ENCODE measurements at places on chromosomes 2 and 18. TPM values are rescaled to one million over a fixed set of nuclear protein-coding genes. Genes with fewer than 3 reads are reported as not detected.

DNA sequence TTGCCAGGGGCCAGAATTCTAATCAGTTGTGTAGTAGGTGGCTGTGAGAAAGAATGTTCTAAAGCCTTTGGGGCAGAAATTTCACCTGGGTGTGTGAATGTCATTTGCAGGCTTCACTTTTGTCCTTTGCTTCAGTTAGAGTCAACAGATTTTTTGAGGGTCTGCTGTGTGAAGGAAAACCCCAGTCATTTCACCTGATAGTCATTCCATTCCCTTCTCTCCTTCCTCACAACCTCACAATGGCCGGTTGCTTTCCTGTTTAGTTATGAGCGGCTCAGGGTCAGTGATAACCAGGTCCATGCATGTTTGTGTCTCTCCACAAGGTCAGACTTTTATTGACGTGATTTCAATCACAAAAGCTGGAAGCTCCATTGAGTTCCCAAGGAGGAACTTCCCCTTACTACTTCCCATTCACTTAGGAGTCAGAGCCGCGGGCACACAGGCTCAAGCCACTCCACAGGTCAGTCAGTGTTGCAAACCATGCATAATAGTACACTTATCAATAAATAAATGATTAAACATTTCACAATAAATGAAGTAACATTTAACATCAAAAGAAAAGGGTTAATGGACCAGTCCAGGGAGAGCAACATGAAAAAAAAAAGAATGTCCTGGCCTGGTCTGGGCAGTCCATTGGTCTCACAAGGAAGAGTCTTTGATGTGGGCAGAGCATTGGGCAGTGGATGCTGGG lies 74.3 kb downstream of the NPAS2 start:
- no peak for DNase-seq

GRCh38 chr2:232929303-232930058 lies 59.4 kb downstream of the SNORC start:
- DNase-seq: no peak

GRCh38 chr2:32572737-32573136 lies 55.1 kb upstream of the TTC27 start:
- no peak for DNase-seq

- no peak for DNase-seq
Measured at GRCh38 chr2:203915256-203915655, 21.3 kb upstream of the ICOS start.

- DNase-seq: no peak
Measured at GRCh38 chr2:120617055-120617454, 118.6 kb upstream of the GLI2 start.

The TXNDC2 gene
- total RNA-seq: 0.30 TPM

The CD8B gene
- total RNA-seq: 1.7 TPM

The IL1RL2 gene
- total RNA-seq: not detected

- DNase-seq: no peak
Measured at GRCh38 chr2:175837046-175837445, 165.0 kb downstream of the LNPK start.

DNA sequence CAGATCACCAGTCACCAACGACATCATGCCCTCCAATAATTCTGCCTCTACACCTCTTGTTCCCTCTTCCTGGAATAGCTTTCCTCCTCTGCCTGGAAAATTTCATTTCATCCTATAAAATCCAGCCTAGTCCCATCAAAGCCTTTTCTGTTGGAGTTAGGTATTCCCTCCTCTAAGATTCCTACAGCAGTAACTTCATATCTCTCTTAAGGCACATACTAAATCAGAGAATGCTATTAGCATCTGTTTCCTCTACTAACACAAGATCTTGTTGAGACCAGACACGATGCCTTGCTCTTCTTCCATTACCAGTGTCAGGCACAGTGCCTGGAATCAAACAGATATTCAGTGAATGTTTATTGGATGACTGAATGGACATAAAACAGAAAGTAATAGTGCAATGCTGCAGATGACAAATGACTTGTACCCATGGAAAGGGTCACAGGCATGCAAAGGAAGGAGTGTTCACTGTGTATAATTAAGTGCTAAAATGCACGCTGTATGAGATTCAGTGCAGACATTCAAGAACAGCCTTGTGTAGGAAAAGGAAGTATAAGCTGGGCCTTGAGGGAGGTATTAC lies 342.0 kb upstream of the ACVR2A start:
- no peak for DNase-seq

DNA sequence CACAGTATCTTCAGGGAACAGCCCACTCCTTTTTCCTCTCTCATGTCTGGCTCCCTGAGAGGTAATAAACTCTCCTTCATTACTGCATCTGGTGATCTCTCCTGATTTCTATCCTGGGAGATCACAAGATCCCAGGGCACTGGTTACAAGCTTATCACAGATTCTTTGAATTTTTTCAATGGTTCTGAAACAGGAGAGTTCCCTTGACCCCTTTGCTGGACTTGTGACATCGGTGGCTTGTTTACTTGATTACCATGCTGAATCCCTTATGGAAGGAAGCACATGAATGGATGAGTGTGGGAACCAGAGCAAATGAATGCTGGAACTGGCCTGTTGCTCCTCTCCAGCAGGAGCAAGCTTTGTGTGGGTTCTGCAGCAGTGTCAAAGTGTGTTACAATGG lies 67.2 kb upstream of the HNMT start:
- no peak for DNase-seq

DNA sequence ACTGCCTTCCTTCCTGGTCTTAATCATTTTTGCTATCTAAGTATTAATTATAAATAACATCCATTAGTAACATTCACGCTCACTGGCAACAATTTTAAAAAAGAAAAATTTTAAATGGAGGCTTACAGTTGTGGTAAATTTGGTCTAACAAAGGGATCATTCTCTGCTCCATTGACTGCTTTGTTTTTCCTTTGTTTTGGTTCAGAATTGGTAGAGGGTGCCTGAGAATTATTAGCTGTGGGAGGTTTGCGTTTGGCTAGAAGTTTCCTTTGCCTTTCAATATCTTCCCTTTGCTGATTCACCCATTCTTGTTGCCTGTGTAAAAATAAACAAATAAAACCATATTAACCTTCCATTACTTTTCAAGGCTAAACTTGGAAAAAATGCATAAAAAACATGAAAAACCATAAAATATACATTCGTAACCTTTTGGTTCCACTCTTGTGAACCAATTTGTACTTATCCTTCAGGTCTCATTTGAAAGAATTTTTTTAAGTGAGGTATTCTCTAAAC lies 114.6 kb downstream of the TLK1 start:
- DNase-seq: no peak

DNA sequence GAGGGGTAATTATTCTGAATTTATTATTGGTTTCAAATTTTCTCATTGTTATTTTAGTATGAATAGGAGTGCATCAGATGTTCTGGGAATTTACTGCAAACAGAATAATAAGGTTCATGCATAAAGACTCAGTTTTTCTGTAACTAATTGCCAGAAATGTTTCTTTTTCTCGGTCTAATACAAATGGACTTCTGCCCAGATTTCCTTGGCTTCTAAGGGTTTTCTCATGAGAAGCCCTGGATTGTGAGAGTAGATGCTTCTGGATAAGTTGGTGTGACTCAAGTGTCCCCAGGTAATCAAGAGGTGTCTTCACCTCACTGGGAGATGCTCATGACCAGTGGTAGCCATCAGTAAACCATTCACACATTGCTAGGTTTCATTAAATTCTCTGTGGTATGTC lies 78.5 kb downstream of the CCDC85A start:
- no peak for DNase-seq

DNA sequence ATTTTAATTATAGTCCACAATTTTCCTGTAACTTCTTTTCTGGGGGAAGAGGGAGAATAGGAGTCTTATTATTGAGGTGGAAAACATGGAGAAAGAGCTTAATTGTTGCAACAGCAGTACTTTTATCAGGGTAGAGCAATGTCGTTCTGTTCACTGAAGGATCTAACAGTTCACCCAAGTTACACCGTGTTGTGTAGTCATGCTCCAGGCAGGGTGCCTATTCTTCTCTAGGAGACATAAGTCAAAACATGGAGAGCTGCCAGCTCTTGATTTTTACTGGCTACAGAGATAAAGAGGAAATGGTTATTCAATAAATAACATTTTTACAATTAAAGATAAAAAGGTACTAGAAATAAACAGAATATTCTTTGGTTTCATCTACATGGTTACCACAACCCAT lies 594.3 kb upstream of the NETO1 start:
- DNase-seq: no peak

The IGFBP2 gene
- 1.2 TPM for total RNA-seq

The NT5DC4 gene
- not detected for total RNA-seq

- DNase-seq: no peak
Measured at GRCh38 chr2:166520604-166521003, 26.6 kb upstream of the SCN7A start.

- DNase-seq: no peak
Measured at GRCh38 chr2:130849896-130850787, 13.4 kb downstream of the ARHGEF4 start.

DNA sequence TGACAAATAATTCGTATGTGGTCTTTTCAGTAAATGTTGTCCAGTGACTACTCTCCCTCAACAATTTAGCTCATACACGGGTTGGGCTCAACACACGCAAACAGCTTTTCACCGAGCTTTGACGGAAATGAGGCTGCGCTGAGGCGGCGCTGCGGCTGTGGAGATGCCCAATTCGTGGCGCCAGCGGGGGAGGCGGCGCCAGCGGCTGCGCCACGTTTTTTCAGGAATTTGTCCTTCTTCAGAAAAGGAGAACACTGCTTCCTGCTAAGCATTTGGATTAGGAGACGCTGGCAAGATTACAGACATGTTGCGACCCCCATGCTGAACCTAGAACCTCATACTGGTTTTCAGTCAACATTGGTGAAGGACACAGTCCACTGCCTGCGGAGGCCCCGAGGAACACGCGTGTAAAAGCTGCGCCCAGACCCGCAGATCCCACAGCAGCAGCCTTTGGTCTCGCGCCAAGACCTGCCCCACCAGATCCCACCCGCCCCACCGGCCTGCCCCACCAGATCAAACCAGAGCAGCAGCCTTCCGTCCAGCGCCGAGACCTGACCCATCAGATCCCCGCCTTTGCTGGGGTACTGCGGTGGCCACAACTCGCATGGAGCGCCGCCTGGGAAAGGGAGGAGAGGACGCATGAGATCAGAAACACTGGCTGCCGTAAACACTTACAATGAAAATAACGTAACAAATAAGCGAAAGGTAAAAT lies 173.8 kb downstream of the TMEM18 start:
- DNase-seq: no peak

- no peak for DNase-seq
Measured at GRCh38 chr2:145692971-145693478, 1173.1 kb upstream of the ZEB2 start.

The XDH gene
- total RNA-seq: 1.6 TPM

DNA sequence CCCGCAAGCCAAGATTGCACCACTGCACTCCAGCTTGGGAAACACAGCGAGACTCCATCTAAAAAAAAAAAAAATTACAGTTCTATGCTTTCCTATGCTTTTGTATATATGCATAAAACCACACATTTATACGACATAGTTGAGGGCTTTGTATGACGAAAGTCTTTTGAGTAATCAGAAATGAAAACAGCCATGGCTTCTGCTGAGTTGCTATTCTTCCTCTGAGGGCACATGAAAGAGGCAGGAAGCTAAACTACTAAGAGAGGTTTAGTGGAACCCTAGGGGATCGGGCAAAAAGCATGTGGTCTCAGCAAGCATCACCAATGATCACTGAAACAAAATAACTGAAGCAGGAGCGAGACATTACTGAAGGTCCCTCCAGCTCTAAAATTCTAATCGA lies 99.6 kb downstream of the ZAP70 start:
- DNase-seq: no peak

DNA sequence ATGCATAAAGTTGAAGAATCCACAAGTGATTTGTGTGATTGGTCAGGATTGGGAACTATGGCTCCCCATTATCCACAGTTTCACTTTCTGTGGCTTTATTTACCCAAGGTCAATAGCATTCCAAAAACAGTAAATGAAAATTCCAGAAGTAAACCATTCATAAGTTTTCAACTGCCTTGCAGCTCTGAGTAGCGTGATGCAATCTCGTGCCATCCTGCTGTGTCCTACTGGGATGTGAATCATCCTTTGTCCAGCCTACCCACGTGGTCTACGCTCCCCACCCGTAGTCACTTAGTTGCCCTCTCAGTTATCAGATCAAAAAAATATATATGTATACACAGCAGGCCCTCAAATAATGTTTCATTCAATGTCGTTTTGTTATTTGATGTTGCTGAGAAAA lies 89.0 kb upstream of the DLGAP1 start:
- no peak for DNase-seq
